ENCODE measurements at places on chromosomes 3 and 15.
A peak's percentile ranks its signal among the peaks of the same experiment; 100 is the strongest.

DNA sequence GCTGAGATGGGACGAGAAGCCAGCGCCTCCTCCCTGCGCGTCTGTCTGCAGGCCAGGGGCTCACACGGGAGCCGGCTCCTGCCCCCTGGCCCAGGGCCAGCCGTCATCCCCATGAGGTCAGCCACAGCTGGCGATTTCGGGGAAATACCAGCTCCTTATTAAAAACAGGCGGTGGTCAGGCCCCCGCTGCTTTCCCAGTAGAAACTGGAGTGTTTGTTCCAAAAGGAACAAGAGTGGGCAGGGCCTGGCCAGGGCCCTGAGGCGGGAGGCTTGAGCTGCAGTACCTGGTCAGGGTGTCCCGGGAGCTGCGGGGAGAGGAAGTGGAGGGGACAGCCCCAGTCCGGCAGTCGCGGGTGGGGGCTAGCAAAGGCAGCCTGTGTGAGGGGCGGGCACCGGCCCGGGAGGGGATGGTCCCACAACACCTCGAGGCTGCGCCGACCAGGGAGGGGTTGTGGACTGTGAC, 17.8 kb downstream of the MYL3 start:
- peak; percentile 81 for DNase-seq

DNA sequence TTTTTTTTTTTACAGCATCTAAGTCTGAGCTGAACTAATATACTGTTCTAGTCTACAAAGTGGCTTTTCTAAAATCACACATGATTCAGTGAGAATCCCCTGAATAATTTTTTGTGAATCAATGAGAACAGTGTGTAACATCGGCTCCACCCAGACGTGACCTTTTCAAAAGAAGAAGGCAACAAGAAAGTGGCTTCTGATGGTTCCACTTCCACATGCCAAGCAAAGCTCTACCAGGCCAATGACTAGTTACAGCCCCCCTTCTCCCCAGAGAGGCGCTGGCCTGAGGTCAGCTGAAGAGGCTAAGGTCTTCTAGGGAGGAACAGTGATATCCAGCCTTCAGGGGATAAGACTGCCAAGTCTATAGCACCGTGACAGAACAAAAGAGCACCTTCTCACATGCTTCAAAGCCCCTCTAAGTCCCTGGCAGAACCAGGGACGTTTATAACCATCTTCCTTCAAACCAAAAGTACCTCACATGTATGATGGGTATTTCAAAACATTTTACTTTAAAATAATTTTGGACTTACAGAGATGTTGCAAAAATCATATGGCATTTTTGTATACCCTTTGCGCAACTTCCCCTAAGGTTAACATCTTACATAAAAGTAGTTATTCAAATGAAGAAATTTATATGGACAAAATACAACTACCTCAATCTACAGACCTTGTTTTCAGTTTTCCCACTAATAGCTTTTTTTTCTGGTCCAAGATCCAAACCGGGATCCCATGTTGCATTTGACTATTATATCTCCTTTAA, 177.9 kb downstream of the OSBPL10 start:
- no peak for DNase-seq

DNA sequence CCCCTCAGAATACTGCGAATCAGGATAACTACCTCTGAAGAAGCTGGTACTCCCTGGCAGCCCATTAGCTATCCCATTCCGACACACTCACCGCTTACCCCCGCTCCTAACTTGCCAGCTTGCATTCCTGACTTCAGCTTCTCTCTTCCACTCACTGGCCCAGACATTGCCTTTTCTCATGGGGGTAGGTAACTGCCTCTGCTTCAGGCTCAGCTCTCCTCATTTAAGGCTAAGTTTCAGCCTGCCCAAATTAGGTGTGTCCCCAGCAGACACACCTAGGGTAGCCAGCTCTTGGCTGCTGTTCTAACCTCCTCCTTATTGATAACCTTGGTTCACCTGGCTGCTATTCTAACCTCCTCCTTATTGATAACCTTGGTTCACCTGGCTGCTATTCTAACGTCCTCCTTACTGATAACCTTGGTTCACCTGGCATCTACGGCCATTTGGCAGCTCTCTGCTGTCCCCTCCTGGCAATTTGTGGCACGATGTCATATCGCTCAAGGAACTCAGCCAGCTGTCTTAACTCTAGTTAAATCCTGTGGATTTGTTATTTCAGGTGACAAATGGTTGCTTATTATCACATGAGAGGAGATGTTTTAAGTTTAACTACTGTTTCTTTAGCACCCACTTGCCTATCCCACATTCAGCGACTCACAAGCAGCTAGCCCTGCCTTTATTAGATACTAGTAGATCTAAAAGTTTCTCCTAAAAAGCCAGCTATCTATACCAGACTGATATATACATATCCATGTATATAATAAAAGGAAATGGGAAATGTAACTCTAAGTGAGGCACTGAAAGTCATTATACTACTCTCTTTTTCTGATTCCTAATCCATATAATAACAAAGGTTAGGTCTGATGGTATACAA, 106.5 kb upstream of the ACP3 start:
- no peak for DNase-seq

DNA sequence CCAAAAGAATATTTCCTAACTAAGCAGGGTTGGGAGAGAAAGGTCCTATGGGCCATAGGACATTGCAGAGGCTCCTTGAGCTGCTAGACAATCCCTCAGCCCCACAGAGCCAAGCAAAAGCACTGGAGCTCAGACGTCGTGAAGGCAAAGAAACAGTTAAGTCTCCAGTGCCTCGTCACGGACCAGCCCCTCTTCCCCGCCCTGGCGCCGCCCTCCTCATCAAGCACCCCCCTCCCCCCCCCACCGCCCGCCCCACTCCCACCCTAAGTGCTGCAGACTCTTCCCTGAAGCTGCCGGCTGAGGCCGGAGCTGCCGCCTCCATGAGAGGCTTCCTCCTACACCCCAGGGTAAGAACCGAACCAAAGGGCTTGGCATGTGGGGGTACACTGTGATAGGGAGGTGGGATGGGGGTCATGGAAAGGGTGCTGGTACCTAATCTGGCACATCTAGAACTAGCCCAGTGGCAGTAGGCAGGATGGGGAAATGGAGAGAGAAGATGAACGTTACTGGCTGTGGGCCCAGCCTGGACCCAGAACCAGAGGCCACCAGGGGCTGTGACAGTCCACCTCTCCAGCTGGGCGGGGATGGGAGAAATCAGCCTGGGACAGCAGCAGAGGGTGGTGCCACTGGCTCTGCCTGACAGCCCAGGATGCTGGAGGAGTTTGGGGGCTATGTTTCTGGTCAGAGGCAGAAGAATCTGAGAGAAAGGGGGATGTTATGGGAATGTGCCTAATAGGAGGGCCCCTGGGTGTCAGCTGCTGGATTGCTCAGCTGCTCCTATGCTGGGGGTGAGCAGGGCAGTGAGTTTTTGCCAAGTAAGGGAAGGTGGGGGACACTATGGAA, at the start of gene MAP1A:
Gene MAP1A, plus strand, starts transcription at position 255 of the 843 bp plus-strand sequence. CDS start 3,866 bp downstream, outside the sequence.
- DNase-seq = no peak

DNA sequence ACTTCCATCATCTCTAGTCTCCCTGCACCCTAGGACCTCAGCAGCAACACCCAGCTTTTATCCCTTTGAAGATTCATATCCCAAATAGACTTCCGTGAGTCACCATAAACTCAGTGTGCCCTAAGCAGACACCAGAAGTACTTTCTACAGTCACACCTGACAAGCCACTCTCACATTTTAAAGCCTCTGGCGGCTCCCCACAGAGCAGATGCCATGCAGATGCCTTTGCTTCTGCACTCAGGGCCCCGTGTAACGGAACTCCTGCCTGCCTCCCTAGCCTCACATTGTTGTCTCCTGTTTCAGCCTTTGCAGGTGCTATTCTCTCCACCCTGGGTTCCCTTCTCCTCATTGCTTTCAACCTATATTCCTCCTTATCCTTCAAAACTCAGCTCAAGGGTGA, 155.5 kb upstream of the SLC24A5 start:
- no peak for DNase-seq

DNA sequence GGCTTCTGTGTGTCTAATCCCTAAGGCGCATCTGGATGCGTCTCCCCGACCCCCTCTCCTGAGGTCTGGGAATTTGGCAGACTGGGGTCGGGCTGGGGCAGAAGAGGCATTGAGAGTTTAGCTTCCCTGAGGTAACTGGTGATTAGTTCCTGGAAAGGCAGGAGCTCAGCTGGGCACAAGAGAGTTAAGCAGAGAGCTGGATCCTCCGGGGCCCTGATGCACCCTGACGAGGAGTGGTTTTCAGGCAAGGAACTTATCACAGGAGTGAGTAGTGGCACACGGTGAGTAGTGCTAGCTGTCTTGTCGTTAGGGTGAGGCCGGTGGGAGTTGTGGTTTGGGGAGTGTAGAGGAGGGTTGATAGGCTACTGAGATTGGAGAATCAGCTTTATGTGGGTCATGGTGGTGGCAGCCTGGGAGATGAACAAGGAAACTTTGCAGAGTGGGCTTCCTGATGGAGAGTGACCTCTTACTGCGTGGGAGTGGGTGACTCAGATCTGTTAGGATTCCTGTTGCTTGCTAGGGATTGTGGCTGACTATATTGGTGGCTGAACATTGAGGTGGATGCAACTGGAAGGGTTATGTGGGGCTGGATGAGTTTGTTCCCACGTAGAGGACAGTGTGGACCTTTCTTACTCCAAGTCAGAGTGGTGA, 897 bp downstream of the RAD54L2 start:
- no peak for DNase-seq

GRCh38 chr3:157175691-157176507, 16.0 kb upstream of the CCNL1 start:
- no peak for DNase-seq

DNA sequence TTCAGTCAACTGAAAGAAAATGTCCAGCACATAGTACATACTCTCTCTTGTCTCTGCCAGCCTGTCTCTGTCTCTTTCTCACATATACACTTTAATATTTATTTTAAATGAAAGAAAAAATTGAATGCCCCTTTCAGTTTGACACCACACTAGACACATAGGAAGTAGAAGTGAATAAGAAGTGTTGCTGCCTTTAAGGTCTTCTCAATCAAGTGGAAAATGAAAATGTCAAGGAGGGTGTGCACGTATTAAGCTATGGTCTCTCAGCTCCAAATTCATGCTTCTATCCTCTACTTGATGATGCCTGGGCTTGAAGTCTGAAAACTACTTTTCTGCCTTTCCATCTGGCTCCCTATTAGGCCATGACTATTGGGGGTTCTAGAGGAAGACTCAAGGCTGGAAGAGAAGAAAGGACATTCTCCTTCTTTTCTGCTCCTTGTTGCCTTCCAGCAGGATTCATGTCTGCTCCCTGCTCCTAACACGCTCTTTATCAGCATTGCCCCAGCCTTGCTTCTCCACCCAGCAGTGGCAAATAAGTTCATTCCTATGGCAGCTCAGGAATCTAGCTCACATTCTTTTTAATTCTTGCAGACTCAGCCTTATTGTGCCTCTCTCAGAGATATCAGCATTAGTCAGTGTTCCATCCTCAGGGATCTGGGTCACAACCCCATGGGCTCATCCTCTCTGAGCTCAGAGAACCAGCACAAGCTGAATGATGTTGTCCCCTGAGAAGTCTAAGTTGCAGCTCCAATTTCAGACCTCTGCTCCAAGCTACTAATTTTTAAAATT, 609.1 kb upstream of the GRM7 start:
- DNase-seq = no peak

DNA sequence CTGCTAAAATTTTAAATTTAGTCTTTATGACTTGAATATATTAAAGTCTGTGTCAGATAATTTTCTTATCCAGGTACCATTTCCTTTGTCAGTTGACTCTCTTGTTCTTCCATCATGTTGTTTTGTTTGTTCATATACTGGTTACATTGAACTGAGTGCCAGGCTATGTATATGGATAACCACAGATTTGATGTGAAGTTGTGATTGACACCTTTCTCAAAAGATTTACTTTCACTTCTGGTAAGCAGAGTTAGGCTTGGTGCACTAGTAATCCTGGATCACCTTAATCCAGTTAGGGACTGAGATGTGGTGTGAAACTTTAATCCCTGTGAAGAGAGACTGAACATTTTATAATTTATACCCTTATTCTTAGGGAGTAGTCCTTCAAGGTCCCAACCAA, 99.4 kb downstream of the ADAM10 start:
- DNase-seq = no peak

DNA sequence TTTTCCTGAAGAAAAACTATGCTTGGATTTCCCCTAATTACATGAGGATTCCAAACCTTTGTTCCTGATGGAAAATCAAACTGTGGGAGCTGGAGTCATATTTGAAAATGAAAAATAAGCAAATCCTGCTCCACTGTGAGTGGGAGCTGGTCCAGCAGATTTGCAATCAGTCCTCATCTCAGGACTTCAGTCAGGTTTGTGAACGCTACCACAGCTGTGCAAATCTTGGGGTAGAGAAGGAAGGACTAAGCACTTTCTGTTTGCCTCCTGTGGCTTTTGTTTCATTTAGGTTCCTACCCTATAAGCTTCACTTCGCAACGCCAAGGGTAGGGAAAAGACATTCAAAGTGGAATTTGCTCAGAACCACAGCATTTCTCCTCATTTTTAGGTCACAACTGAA, 238.2 kb downstream of the TUSC7 start:
- no peak for DNase-seq

GRCh38 chr3:89925976-89926375, 818.6 kb downstream of the EPHA3 start:
- DNase-seq = no peak

DNA sequence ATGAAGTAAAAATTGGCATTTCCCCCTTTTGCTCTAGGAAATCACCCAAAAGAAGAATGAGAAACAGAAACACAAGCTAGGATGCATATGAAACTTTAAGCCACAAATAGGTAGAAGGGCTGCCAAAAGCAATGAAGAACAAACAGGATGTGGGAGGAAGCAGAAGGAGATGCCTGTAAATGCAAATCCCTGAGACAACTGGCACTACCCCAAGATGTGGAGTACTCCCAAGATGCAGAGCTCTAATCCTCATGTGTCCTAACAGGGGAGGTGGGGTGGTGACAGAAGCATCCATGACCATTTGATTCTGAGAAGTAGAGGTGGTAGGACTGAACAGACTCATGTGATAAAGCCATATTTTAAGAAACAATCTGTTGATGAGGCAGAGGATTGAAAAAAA, 31.9 kb upstream of the ZNF280D start:
- DNase-seq = no peak

DNA sequence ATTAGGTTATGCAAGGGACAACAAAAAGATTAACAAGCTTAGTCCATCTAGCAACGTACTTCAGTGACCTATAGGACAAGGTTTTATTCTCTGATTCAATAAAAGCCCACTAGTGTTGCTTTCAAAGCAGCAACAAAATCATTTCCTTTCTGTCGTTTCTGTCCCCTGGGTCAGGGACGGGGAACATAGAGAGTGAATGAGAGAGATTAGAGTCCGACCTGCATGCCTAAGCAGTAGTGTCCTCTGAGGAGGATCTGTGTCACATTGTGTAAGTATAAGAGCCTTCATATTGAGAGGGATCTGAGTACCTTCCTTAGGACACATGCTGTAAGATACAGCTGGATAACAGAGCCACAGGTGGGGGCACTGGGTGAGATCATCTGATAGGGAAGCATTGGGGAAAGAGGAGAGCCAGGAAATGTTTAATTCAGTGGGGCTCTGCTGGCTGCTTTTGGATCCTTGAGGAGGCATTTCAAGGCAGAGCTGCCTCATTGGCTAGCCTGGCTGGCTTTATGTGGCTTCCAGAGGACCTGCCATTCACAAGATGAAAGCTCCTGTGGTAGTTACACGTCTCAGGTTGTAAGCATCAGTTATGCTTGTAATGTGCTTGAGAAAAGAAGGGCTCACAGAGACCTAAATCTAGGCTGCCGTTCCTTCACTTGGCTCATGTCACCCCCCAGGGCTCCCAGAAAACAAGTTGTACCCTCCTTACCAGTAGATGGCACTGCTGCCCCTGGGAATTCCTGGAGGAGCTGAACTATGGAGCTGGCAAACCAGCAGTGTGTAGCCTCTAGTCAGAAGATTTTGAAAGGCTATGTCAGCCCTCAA, 2.7 kb downstream of the TMEM108 start:
- peak; percentile 64 for DNase-seq
